Left lobe of liver (tissue), 2 donors: ENCODE measurements at places on chromosomes 7 and 10.

DNA sequence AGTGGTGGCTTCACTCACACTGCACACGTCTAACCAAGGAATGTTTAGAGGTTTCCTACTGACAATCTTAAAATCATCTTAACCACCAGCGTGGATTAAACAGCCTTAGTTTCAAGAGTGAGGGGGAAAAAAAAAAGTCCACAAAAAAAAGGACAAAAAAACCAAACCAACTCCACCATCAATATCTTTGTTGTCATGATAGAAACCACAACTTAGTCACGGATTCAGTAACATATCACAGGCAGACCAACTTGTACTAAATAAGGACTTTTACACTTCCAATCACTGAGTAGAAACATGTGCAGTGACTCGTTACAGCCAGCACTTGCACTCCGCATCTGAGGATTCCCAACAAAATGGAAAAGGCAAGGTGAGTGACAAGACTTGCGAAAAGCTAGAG is 46.5 kb downstream of the FAM171A1 start:
- no peak for DNase-seq

DNA sequence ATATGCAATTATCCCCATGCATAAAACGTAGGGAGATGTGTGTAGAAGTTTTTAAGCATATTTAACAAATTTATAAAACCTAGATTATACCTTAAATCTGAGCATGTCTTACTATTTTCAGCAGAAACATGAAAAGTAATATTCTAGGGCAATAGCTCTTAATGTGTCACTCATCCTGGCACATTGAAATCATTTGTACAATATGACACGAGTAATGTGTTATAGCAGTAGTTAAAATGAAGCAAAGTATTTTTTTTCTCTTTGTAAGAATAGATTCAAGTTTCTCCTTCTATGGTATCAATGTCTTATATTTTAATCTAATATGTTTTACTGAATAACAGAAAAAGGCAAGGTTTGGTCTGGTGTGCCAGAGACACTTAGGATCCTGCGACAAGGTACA is 274.9 kb upstream of the PLXDC2 start:
- DNase-seq = no peak

GRCh38 chr7:94294471-94295131 is 100.1 kb upstream of the COL1A2 start:
- DNase-seq = no peak

DNA sequence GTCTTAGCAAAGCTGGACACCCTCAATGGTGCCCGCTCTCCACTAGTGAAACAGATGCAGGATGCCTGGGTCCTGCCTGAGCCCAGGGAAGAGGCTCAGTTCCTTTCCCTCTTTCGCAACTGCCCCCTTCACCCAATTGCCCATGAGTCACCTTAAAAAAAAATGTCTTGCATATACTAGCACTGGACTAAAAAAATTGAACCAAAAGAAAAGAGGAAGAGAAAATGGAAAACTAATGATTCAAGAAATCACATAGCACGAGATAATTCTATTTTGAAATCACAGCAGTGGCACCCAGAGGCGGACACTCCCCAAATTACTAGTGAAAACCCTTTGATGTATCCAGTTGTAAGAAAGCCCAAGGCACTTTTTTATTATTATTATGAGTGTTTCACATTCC is 972.5 kb downstream of the LRMDA start:
- DNase-seq = no peak

- DNase-seq = no peak
Measured at GRCh38 chr10:99487125-99487807, 45.5 kb upstream of the NKX2-3 start.

DNA sequence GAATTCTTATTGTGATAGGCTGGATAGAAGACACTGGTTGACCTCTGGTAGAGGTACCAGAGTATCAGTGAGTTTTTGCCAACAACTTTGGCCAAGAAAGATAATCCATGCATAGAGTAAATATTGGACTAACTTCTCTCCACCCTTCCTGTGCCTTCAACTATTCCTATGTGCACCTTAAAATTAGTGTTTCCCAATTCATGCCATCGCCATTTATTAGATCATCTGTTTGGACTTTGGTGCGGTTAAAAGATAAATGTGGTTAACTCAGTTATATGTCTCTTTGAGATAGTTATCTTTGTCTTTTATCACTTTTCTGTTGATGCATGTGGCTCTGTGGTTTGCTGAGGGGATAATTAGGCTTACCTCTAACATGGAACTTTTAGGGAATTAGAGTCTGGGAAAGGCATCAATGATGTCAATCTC is 4.6 kb downstream of the PAPSS2 start:
- no peak for DNase-seq

DNA sequence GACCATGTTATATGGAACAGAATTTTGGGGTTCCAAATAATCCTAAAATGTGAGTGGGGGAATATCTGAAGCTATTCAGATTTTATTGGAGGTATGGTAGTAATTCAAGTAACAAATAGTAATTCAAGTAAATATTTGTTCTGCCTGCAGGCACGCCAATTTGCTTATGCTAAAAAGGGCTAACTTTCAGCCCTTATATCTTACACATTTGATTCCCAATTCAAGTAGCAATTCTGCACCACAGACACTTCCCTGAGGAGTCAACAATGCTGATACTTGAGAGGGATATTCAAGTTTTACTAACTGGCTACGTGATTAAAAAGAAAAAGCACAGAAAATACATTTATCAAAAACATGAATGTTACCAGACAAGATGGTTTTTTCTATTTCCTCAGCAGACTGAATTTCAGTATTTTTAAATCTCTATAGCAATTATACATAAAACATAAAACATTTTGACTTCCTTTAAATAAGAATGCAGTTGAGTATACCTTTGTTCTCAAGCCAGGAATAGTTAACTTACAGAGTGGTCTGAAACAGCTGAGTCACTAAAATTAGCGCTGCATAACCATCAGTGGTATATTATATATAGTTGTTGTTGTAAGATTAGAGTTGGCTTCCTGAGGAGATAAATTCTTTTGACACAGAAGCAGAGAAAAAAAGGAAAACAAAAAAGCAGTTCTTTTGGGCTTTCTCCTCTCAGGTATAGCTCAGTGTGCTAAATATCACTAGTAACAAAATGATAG is 33.9 kb downstream of the MTPN start:
- DNase-seq = no peak

DNA sequence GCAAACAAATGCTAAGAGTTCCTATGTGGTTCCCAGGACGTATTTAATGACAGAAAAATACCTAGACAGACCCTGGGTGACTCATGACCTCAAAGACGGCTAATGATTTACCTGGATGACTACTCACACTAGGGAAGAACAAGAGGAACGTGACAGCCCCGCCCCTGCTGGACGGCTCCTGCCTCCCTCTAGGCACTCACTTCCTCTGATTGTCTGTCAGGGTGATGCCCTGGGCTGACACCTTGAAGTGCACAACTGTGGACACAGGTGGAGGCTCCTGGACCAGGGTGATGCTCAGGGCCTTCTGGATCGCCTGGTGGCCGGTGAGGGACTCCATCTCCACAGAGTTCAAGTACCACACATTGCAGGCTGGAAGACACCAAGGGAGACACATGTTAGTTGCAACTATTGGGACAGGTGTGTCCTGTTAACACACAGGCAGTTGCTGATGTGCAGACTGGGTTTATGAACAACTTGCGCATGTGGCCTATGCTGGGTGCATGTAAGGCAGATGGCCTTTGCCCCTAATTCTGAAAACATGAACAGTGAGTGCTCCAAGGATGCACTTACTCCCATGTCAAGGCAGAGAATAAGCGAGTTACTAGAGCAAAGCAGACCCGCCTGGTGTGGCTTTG is 298.3 kb downstream of the TNS3 start:
- no peak for DNase-seq

- DNase-seq = no peak
Measured at GRCh38 chr7:140595468-140596092, 45.0 kb downstream of the DENND2A start.
